ENCODE measurements at places on chromosomes 11 and 22.

- DNase-seq = no peak
Measured at GRCh38 chr11:124954590-124954955, 571 bp downstream of the CCDC15 start.

DNA sequence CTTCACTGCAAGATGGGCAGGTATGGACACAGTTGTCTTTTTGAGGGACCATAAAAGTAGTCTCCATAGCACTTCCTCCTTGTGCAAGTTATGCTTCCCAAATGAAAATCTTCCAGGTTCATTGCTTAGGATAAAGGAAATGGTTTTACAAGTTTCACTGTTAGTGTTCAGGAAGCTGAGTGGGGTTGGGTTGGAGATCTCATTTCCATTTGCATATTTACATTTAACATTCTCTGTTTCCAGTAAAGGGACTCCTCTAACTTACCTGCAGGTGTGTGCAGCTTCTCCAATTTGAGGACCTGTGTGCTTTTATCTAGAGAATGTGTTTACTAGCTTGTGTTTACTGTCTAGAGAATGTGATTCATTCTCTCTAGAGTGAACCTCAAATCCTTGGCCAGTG is 141.3 kb upstream of the POU2AF2 start:
- DNase-seq = no peak

DNA sequence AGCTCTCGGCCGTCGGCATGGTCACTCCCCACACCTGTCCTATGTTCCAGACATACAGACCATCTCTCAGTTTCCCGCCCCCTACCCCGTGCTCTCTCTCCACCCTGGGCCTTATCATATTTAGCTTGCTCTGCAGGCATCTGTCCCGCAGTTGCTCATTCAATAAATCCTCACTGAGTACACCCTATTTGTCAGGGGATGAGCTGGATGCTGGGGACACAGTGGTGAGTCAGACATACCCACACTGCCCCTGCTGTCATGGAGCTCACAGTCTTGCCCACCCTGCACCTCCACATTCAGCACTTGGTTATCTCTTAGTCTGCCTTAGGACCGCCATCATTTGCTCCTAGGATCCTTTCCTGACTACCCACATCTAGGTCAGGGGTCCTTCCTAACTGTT is 313.8 kb downstream of the LARGE1 start:
- DNase-seq = no peak

DNA sequence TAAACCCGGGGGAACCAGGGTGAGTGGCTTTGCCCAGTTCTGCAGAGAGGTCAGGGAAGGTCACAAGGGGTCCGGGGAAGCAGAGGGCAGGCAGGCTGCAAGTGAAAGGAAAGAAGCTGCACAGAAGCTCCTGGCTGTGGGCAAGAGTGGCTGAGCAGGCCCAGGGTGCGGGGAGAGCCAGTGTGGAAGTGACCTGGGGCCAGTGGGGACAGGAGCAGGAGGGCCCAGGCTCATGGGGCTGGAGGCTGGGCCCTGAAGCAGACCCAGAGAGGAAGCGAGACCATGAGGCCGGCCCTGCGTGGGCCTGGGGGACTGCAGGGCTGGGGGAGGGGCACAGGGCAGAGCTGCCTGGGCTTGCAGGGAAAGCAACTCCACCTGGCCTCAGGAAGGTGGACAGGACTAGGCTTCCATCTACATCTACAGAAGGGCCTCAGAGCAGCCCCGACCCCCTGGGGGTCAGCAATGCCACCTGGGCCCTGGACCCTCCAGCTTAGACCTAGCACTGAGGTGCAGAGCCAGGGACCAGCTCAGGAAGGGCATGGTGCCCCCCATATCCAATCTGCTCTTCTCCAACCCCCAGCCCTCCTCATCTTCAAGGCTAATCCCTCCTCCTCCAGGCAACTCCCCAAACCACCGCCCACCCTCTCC is 11.6 kb downstream of the IGF2 start:
- DNase-seq = no peak

GRCh38 chr11:19474954-19475721 is 234.4 kb upstream of the E2F8 start:
- peak; percentile 78 for DNase-seq

DNA sequence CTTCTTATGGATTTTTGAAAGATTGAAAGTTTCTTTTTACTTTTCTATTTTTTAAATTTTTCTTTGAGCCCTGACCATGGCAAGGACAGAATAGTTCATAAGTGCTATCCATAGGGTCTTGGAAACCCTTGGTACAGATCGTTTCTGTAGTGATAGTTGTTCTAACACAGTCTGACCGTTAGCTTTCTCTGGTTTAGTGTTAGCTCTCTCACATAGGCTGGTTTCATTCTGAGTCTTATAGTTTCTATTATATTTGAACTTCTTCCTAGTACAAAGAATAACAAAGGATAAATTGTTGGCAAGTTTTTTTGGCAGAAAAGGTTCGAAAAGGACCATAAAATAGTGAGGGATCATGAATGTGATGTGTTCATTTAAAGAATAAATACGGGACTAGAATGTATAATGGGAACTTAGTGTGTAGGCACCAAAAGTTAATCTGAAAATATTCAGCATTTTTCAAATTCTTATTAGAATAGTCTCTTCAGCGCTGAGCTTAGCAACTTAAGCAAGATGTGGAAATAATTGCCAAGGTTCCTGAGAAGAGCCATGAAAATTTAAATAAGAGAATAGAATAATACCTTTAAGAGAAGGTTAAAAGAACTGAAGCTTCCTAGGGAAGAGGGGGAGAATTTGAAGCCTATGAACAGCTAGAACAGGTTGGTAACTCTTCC is 24.1 kb downstream of the FDX1 start:
- DNase-seq = no peak

GRCh38 chr11:31871310-31872075 is 60.4 kb upstream of the PAX6 start:
- DNase-seq = no peak

- no peak for DNase-seq
Measured at GRCh38 chr11:2599561-2600189, 100.1 kb downstream of the KCNQ1OT1 start.

- DNase-seq = no peak
Measured at GRCh38 chr11:12177739-12178338, 67.4 kb downstream of the MICAL2 start.

DNA sequence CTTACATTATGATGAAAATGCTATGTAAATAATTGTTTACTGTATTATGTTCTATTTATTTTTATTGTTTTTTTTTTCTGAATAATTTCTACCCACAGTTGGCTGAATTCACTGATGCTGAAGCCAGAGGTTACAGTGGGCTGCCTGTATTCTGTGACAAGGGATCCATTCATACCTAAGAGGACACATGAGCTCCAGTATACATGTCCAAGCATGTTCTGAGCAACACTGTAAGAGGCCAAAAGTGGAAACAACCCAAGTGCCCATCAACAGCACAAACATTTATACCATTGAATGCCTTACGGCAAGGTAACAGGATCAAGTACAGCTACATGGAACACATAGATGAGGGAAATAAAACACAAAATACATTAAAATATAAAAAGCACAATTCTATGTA is 1.4 kb upstream of the SRSF8 start:
- no peak for DNase-seq

DNA sequence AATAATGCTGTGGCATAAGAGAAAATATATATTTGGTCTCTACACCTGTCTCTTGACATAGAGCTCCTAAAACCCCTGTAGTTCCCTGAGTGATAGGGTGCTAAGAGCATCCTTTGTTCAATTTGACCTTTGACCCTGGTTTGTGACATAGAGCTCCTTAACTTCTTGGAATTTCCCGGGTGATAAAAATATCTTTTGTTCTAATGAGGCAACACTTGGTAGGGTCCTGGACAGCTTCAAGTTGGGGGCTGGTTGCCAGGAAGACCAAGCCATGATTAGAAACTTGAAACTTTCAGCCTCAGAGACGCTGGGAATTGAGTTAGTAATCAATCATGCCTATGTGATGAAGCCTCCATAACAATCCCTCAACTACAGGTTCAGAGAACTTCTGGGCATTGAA is 105.4 kb downstream of the CASP12 start:
- no peak for DNase-seq

DNA sequence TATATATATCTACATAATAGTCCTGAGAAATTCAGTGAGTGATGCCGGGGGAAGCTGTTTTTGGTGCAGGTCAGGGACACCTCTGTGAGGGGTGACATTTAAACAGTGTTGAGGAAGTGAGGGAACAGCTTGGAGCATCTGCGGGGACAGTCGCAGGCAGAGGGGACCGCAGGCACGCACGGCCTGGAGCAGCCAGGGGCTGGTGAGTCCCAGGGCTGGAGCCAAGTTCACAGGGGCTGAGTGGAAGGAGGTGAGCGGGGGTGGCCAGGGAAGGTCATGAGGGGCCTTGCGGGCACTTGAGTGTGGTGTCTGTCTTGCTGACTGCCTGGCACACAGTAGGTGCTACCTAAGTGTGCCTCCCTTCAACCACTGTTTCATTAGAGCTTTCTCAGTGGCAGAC is 65.4 kb downstream of the TSPAN18 start:
- no peak for DNase-seq

DNA sequence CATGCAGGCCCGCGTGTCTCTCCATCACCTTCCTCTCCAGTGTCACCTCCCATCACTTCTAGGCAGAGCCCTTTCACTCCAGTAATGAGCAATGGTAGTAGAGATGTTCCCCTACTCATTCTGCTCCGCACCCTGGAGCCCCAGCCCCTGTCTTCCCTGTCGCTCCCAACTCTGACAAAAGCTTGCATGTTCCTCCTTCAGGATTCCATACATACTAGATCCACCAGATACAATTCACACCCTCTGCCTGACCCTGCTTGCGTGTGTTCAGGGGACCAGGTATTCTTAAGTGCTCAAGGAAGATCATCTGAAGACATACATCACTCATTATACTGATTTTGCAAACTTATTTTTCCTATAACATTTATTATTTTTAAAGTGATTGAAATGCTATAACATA is 222.7 kb downstream of the SNX19 start:
- DNase-seq = no peak

GRCh38 chr11:115501893-115502589 is 2.2 kb downstream of the CADM1 start:
- no peak for DNase-seq

- DNase-seq = no peak
Measured at GRCh38 chr11:74480688-74481417, 12.7 kb downstream of the LIPT2 start.

DNA sequence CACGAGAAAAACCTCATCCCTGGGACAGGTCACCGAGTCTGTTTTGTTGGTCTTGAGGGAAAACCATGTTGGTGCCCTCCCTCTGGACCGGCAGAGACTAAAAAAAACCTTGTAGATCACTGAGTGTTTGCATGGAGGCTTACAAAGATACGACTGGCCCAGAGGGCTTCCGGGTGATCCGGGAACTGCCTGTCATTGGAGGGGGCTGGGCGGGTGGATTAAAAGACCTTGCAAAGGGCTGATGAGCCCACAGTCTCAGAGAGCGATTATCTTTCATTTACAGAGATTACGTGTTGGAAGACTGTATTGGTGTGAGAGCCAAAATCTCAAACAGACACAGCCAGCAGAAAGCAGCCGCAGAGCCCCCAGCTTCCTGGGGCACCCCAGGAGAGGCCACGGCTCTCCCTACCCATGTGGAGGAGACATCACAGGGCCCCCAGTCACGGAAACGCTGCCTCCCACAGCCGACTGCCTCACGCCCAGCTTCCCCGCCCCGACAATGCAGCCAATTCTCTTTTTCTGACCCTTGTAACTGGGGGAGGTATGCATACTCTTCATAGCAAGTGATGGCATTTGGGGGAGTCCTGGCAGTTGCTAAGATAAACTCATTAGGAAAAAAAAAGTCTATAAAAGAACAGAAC is 426.4 kb downstream of the CTTN start:
- DNase-seq = no peak

DNA sequence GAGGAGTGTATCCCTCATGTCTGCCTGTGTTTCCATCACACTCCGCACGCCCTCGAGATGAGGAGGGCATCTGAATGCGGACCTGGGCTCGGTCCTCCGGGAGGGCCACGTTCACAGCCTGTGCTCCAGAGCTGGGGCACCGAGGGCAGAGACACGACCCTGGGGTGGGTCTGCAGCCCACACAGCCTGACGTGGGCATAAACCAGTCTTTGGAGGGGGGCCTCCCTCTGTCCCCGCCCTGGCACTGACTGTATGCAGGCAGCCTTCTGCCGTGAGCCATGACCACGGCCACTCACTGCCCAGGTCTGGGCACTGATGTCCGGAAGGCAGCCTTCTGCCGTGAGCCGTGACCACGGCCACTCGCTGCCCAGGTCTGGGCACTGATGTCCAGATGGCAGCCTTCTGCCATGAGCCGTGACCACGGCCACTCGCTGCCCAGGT is 1425.1 kb downstream of the BRD1 start:
- DNase-seq = no peak

GRCh38 chr11:134557571-134558257 is 145.7 kb upstream of the B3GAT1 start:
- DNase-seq = no peak

DNA sequence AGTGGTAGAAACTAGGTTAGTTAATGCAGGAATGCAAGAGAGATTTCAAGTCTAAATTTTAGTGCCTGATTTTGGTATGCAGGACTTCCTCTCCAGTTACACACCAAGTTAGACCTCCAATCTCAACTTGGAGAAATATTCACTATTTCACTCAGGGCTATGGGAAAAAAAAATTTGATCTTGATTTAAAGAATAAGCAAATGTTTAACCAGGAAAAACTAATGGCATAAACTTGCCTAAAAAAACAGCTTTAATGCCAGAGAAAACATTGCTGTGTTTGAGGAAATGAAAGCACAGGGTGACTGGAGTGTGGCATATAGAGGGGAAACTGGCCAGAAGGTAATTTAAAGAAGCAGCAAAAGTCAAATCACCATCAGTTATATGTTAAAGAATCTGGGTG is 575.4 kb upstream of the LRRC4C start:
- no peak for DNase-seq

DNA sequence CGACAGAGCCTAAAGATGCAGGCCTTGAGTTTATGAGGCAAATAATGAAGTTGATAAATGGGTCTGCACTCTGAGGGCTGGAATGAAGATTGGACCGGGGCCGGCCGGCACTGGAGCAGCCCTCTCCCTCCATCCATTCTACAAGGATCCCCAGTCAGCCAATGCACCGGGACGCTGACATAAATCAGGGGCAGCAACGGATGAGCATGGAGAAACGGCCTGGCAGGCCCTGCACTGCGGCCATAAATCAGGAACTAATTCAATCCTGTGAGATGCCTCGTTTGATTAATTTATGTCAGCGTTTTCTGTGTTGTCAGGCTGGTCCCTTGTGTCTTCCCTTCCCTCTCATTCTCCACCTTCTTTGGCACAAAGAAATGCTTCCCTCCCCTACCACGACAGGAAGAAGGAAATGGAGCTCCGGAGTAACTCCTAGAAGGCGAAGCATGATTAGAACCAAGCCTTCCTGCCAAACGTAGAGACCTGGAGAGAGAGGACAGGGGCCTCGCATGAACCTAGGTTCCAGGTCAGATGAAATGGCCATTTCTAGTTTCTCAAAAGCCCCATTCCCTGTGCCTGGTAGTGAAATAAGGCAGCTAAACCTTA is 358.4 kb downstream of the OPCML start:
- DNase-seq = no peak

DNA sequence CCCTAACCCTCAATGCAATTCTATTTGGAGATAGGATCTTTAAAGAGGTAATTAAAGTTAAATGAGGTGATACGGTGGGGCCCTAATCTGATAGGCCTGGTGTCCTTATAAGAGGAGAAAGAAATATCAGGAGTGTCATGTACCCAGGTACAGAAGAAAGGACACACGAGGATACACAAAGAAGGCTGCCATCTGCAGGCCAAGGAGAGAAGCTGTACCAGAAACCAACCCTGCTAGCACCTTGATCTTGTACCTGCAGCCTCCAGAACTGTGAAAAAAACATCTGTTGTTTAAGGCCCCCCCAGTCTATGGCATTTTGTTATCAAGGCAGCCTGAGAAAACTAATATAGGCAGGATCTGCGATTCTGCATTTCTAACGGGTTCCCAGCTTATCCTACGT is 44.2 kb downstream of the FBXO7 start:
- DNase-seq = no peak

GRCh38 chr11:104467404-104467803 is 303.5 kb upstream of the PDGFD start:
- no peak for DNase-seq
